ENCODE measurements at places on chromosomes 1 and 21.

DNA sequence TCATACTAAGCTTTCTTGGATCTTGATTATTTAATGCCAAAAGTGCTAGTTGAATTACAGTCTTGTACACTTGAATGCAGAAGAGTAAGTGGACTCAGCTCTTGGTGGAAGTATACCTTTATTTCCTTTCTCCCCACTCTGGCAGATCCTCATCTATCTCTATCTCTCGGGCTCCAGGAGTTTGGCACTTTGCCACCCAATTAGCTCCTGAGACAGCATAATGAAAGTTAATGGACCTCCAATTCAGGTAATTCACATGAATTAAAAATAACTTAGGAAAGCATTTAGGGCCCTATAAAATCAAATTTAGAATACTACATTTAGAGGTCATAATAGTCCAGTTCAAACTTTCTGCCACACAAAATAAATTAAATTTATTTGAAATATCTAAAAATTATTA, 67.4 kb downstream of the OLFM3 start:
- no peak for DNase-seq

- no peak for DNase-seq
Observed at GRCh38 chr1:20947409-20947808, 160.3 kb upstream of the HP1BP3 start.

GRCh38 chr1:228079601-228080263, 2.8 kb upstream of the ARF1 start:
- DNase-seq = peak; percentile 12

DNA sequence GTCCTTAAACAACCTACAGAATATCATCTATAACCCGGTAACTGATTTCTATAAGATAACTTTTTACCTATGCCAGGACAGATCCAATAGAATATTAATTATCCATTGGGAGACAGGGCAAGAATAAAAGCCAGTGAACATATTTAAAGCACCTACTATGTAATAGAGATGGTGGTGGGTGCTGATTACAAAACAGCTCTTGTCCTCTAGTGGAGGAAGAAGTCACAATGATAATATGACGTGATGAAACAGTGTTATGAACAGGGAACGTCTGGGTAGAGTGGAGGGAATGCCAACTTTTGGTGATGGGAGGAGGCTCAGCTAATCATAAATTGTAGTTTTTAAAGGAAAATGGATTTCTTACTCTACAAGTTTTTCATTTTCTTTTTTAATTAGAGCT, 2.3 kb downstream of the LGALS8 start:
- no peak for DNase-seq

- DNase-seq = peak; percentile 36
Observed at GRCh38 chr1:247415423-247416361, at the start of gene NLRP3. Gene NLRP3, plus strand, starts transcription at chr1:247416173. Its CDS starts 2,628 bp downstream, at chr1:247418801.

GRCh38 chr21:15010645-15011044, 54.2 kb downstream of the NRIP1 start:
- DNase-seq = no peak

GRCh38 chr1:236332092-236332758, 50.5 kb upstream of the ERO1B start:
- DNase-seq = no peak

- no peak for DNase-seq
Observed at GRCh38 chr1:45998020-45998617, 134.3 kb downstream of the PIK3R3 start.

- DNase-seq = no peak
Observed at GRCh38 chr1:62228883-62229187, 34.2 kb downstream of the L1TD1 start.

DNA sequence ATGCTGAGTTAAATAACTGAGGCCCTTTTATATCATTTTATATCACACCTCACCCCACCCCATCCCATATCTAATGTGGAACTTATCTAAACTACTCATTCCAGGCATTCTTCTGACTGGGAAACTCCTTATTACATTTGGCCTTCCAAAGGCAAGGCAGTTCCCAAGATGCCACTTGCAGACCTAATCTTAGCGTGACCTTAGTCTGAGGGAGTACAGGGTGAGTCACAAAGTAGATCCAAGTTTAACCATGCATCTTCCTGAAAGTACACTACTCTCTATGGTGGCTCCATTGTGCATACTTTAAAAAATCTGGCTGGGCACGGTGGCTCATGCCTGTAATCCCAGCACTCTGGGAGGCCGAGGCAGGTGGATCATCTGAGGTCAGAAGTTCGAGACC, 353.6 kb upstream of the C1orf87 start:
- DNase-seq = no peak

DNA sequence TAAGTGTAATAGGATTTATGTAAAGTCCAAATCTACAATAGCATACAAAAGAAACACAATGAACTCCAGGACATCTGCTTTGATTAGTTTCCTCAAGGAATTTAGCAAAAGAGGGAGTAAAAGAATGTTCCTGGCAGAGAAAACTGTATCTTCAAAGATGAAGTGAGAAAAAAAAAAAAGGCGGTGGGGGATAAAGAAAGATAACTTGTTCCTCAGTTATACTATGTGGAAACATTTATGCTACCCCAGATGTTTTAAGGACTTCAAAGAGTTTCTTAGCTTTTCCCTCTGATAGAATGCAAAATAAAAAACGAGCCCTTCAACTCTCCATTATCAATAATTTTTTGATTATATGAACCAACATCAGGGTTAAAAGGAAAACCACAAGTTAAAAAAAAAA, 908.9 kb upstream of the ADGRL2 start:
- DNase-seq = no peak

DNA sequence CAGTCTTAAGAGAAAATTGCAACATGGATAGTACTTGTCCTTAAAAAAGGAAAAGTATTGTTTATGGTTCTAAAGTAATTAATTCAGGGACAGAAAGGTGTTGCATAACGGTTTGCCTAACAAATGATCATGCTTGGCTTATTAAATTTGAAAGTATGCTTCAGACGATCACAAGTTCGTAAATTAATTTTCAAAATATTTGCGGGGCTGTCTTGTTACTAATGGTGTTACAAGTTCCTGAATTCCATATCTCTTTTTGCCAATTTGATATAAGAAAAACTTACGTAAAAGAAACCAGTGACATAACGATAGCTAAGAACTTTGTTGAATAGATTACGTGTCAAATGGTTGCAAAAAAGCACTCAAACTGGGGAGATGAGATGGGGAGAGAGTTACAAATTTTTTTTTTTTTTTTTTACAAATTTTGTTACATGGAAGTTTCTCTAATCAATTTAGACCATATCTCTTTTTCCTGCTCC, 1.3 kb downstream of the AGO3 start:
- no peak for DNase-seq

- no peak for DNase-seq
Observed at GRCh38 chr1:168106274-168106673, 30.5 kb downstream of the GPR161 start.

- no peak for DNase-seq
Observed at GRCh38 chr1:16443975-16444770, 3.6 kb downstream of the NECAP2 start.

GRCh38 chr1:15347182-15347581, 62.5 kb upstream of the EFHD2 start:
- DNase-seq = no peak

DNA sequence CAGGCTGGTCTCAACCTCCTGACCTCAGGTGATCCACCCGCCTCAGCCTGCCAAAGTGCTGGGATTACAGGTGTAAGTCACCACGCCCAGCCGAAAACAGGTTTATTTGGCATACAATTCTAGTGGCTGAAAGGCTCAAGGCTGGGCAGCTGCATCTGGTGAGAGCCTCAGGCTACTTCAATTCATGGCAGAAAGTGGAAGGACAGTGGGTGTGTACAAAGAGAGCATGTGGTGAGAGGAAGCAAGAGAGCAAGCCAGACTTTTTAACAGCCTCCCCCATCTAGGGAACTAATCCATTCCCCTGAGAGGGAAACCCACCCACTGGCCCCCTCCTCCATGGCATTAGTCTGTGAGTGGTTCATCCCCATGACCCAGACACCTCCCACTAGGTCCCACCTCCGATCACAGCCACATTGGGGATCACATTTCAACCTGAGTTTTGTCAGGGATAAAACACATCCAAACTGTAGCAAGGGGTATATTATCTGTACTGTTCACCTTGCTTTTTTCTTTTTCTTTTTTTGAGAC, 9.5 kb downstream of the BMP8A start:
- DNase-seq = no peak

DNA sequence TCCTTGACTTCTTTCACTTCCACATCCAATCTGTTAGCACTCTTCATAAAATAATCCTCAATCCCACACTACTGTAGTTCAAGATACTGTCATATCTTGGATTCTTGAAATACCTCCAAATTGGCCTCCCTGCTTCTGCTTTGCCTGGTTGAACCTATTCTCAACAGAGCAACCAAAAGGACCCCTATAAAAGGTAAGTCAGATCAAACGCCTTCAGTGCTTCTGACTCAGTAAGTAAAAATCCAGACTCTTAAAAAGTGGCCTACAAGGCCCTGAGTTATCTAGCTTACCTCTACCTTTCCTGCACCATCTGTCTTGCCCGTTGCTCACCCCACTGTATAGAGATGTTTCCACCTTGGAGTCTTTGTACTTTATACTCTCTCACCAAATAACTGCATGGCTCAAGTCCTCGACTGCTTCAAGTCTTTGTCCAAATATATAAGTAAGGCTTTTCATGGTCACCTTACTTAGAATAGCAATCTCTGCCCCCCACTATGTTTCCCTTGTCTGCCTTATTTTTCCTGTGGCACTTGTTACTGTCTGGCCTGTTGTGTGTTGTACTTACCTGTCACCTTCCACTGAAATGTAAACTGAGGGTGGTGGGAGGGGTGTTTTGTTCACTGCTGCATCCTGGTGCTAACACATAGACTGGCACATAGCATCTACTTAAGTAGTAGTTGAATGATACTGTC, 5.1 kb upstream of the PIGV start:
- DNase-seq = no peak

DNA sequence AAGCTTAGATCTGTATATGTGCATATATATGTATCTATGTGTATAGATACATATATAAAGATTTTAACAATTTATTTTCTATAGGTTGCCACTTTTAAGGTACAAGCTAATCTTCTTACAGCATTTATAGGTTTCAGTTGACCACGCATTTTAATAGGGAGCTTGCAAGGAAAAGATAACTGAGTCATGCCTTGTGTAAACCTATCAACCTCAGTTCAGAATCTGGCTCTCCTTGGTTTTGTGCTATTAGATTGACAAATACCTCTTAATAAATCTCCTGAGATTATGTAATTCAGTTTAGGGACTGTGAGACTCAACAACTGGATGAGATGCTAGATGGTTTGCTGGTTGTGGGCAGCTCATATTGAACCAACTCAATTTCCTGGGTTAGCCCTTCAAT, 114.7 kb upstream of the SERBP1 start:
- no peak for DNase-seq

- DNase-seq = no peak
Observed at GRCh38 chr1:219333626-219334025, 159.9 kb downstream of the LYPLAL1 start.

DNA sequence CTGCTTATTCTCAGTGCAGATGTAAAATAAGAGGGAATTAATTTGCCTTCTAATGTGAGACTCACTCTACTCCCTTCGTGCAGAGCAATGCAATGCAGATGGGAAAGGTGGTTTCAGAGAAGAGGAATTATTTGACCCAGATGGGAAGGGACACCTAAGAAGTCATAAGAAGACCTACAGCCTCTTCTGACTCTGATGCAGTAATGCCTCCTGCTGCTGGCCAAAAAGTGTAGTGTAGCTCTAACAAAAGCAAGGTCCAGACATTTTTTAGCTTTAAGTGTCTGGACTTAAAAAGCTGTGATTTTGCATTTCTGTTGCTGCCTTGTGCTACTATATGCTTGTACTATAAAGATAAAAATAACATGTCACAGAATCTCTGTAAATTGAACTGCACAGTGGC, 501.4 kb downstream of the TTLL7 start:
- DNase-seq = no peak

- no peak for DNase-seq
Observed at GRCh38 chr1:62209931-62210595, 15.4 kb downstream of the L1TD1 start.

- DNase-seq = no peak
Observed at GRCh38 chr1:160623227-160623633, 23.6 kb downstream of the SLAMF1 start.

GRCh38 chr1:223489439-223489838, 96.2 kb downstream of the CCDC185 start:
- no peak for DNase-seq

- DNase-seq = no peak
Observed at GRCh38 chr1:67209521-67209920, 43.3 kb downstream of the IL23R start.

DNA sequence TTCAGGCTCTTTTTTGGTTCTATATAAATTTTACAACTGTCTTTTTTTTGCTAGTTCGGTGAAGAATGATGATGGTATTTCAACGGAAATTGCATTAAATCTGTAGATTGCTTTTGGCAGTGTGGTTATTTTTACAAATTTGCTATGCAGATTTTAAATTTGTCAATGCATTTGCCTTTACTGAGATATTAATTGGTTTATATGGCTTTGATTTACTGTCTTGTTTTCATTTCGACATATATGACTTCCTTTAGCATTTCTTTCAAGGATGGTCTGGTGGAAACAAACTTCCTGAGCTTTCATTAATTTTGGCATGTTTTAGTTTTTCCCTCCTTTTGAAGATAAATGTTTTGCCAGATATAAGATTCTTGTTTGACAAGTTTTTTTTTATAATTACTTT, 1522.5 kb upstream of the PRMT6 start:
- no peak for DNase-seq

GRCh38 chr1:50570066-50570468, 146.8 kb upstream of the DMRTA2 start:
- DNase-seq = no peak

- no peak for DNase-seq
Observed at GRCh38 chr1:208351838-208352237, 107.7 kb upstream of the PLXNA2 start.

DNA sequence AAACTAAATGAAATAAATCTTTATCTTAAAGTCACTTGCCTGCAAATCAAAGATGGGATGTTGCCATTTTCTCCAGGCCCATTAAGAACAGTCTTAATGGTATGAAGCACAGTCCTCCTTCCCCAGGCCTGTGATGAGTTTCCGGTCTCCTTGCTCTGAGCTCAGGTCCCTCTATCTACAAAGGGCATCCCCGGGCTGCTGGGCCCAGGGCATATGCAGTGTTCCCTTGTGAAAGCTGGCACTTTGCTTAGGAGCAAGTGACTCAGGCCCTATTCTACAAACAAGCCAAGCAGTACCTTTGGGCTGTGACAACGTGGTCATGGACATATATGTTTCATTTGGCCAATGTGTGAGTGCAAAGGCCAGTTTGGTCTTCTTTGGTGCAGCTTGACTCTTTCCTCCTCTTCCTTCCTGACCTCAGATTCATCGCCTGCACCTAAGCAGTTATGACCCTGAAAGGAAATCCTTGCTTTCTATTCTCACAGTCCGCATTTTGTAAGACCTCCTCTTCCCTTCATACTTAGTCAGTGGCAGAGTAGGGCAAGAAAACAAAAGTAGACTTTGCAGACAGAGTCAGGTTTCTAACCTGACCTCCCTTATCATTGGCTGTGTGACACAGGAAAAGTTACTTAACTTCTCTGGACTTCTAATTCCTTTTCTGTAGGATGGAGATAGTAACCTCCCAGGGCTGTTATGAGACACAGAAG, 109.5 kb downstream of the ERG start:
- DNase-seq = no peak
